Activated CD4-positive, alpha-beta T cell treated with anti-CD3 and anti-CD28 coated beads, Interleukin-2, amount 10 ng/mL, durations not matched to agents 7 days and 5 days (primary cell): ENCODE measurements at places on chromosomes 7 and 10.

GRCh38 chr10:72081210-72081609 is 7.1 kb downstream of the SPOCK2 start:
- no peak for DNase-seq

- DNase-seq = no peak
Measured at GRCh38 chr10:46305079-46305818, 18.5 kb downstream of the ANTXRL start.

- no peak for DNase-seq
Measured at GRCh38 chr7:133781486-133782090, 345.6 kb upstream of the LRGUK start.

DNA sequence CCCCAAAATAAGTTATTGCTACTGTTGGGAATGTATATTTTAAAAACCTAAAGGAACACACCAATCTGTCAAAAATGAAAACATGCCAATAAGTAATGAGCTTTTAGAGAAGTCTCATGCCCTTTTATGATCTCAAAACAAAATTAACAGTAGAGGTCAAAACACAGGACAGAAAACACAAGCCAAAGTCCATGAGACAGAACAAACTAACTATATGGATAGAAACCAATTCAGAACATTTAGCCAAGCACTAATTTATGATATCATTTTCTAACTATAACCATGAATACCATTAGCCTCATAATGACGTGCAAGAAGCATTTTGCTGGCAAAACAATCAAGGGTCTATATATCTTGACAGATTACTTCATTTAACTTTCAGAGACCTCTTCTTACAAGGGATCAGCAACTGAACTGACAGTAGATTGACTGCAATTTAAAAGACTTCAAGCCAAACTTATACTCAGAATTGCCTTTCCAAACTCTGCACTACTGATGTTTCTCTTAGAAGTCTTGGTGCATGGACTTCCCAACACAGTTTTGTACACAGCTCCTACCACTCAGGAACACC is 200.9 kb downstream of the DOCK4 start:
- DNase-seq = no peak

DNA sequence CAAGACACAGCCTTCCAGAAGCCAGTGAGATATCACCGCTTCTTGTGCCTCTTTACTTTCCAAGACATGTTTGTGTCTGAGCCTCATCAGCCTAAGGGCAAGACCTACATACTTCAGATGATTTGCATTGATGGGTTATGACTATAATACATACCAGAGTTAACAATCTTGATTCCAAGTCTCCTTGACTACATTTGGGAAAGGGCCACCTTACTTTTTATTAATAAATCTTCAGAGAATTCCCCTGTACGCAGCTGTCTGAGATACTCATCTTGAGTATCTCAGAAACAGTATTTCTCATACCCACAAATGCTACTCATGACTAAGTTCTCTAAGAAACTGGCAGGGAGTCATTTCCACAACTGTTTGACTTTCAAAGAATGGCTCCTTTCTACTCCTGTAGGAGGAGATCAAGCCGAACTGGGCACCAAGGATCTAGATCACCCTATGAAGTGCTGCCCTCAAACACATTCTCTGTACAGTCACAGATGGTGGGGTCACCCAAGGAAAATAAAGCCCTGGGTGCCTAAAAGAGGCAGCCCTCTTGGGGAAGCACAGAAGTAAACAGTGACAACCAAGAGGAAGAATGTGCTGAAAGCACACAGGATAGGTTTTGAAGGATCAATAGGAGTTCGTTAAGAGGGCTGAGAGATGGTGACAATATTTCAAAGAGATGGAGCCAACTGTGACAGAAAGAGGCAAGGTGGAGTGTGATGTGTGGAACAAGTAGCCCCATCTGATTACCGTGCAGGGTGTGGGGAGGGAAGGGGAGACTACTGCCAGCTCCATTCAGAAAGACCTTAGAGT is 138.9 kb downstream of the JAZF1 start:
- DNase-seq = no peak

DNA sequence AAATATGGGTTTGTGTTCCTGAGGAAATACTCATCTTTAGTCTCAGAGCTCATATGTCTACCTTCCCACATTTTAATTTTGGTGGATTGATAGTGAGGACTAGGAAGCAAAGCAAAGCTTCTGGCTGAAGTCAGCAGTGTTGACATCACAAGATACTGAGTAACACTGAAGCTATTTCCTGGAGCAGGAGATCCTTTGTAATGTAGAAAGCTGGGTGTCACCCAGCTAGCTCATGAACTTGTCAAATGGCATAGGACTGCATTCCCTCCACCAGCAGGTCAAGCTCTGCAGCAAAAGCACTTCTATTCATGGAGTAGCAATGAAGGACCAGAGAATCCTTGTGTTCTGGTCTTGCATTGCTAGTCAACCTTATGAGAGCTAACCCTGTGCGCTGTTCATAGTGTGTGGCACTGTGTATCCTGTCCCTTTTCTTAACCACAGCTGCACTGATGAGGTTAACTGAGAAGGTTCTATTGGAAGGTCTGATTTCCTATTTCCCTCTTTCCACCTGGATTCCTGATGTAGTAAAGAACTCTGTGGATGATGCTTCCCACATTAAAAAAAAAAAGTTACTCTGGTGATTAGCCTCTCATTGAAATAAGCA is 94.8 kb upstream of the ZNF804B start:
- DNase-seq = no peak

DNA sequence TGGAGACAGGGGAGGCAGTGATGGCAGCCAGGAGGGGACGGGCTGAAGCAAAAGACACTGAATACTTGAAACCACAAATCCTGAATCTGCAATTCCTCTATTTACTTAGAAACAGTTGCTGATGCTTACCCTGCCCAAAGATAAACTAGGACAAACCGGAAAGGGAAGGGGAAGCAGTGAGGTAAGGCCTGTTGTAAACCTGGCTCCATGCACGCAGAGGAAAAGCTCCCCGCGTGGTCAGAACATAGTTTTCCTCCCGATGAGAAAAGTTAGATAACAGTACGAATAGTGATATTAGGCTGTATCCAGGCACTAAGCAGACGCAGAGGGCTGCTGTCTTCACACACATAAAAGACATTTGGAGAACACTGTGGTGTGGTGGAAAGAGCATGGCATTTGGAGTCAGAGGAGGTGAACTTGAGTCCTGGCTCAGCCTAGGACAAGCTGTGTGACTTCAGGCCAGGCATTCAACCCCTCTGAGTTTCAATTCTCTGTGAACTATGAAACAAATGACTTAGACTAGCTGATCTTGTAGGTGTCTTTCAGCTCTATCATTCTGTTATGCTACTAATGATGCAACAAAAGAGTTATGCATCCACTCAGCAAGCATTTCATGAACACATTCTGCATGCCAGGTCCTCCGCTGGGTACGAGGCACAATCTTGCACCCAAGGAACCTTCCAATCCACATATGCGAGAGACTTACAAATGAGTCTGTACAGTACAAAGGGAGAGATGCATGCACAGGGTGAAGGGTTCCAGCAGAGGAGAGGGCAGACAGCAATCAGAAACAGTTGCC is 80.9 kb downstream of the SORBS1 start:
- DNase-seq = no peak

- DNase-seq = no peak
Measured at GRCh38 chr7:149783386-149784250, 10.2 kb upstream of the ZNF467 start.

- DNase-seq = peak; percentile 83
Measured at GRCh38 chr10:29998142-29998808, 61.1 kb downstream of the JCAD start.

DNA sequence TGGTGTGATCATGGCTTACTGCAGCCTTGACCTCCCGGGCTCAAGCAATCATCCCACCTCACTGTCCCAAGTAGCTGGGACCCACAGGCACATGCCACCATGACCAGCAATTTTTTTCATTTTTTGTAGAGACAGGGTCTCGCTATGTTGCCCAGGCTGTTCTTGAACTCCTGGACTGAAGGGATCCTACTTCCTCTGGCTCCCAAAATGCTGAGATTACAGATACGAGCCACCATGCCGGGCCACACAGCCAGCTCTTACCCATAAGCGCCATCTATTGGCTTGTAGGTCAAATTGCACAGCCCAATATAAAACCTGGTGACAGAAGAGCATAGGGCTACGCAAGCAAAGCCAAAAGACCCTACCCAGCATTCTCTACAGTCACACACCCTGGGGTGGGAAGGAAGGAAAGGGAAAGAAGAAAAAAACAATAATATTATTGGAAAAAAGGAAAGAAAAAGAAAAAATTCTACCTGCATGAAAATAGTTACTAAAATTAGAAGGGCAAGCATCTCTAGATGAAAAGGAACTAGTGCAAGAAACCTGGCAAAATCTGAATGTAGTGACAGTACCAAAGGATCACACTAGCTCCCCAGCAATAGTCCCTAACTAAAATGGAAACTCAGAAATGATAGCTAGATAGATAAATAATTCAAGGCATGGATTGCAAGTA is 29.4 kb upstream of the AMPH start:
- peak; percentile 29 for DNase-seq

DNA sequence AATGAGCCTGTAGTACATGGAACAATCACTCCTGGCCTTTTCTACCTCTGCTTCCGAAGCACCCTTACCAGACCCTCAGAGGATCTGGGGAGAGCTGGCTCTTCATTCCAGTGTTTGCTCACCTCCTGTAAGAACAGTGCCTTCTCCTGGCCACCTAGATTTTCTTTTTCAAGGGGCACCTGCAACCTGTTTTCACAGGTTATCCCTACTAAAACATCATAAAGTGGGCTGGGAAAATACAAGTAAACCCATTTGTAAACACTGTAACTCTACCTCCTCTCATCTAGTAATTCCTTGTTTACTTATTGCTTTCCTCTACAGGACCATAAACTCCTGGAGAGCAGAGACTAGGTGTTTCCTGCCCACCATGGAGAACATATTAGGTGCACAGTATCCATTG is 1.1 kb downstream of the PIK3AP1 start:
- DNase-seq = no peak

DNA sequence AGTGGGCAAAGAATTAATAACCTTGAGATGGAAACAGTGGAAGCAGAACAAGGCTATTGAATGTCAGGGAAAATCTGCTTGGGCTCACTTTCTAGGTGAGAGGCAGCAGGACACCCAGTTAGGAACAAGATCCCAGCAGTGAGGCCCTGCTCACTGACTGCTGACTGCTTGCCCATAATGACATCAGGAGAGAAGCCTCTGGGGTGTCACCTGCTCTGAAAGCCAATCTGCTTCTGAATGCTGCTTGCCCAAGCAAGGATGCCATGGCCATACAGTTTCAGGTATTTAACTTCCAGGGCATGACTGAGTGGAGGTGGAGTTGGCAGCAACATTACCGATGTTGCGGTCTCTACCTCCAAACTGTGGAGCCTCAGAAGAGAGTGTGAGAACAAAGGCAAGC is 11.7 kb upstream of the WAPL start:
- no peak for DNase-seq

DNA sequence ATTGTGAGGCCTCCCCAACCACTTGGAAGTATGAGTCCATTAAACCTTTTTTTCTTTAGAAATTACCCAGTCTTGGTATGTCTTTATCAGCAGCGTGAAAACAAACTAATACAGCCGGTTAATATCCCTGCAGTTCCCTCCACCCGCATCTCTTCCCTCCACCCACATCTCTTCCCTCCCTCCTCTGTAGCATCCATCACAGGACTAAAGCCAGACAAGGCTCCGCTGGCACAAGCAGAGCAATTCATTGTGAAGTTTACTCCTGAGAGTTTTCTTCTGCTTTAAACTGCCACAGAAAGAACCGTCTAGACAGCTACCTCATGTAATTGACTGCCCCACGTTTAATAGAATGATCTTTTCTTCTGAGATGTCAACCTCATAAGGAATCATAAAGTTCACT is 131.5 kb downstream of the KIAA1217 start:
- no peak for DNase-seq
